ENCODE measurements at places on chromosomes 13 and 19.

GRCh38 chr19:5115771-5116202 is 146.9 kb downstream of the KDM4B start:
- no peak for DNase-seq

GRCh38 chr13:27258637-27259386 is 7.5 kb downstream of the RPL21 start:
- no peak for DNase-seq

- DNase-seq: no peak
Observed at GRCh38 chr13:98609756-98610155, 32.8 kb upstream of the STK24 start.

DNA sequence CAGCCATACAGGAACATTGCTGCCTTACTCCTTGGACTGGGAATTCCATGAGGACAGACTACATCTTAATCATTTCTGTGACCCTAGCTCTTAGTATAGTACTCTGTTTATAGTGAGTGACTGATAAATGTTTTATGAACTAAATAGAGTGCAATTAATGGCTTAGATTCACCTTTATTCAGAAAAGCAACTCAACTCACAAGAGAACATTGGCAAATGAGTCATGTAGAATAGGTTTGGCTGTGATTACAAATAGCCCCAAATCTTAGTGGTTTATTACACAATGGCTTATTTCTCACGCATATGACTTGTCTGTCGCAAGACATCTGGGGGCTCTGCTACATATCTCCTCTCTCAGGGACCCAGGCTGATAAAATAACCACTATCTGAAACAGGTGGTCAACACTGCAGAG is 121.6 kb upstream of the KL start:
- DNase-seq: no peak

- no peak for DNase-seq
Observed at GRCh38 chr13:51093574-51093973, 17.5 kb downstream of the C13orf42 start.

DNA sequence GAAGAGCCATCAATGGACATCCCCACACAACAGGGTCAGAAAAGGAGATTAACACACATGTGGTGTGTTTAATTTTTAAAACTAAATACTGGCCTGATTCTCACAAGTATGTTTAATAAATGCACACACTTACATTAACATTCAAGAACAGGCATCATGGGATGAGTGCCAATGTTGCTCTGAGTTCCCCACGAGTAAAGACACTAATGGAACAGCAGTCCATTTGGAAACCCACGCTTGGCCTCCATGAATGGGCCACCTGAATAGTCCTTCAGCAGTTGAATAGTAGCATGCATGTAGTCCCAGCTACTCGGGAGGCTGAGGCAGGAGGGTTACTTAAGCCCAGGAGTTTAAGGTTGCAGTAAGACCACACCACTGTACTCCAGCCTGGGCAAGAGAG is 195.2 kb upstream of the IPO5 start:
- no peak for DNase-seq

DNA sequence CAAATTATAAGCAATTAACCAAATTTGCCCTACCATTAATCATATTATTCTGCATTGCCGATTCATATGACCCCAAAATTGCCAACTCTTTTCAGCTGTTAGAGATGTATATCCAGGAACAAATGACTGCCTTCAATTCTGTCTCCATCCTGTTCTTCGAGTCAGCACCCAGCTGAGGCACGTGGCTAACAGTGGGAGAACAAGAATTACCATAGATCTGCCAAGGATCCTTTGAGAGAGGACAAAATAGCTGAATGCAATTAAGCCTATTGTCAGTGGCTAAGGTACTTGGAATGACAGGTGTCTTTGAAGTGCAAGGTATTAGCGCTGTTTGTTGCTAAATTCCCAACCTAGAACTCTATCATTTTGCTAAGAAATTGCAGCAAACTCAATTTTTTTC is 426.1 kb downstream of the TSHZ3 start:
- DNase-seq: no peak

GRCh38 chr19:6868351-6868750 is 19.0 kb upstream of the ADGRE1 start:
- no peak for DNase-seq

GRCh38 chr13:97140611-97141010 is 81.5 kb upstream of the MBNL2 start:
- DNase-seq: no peak

DNA sequence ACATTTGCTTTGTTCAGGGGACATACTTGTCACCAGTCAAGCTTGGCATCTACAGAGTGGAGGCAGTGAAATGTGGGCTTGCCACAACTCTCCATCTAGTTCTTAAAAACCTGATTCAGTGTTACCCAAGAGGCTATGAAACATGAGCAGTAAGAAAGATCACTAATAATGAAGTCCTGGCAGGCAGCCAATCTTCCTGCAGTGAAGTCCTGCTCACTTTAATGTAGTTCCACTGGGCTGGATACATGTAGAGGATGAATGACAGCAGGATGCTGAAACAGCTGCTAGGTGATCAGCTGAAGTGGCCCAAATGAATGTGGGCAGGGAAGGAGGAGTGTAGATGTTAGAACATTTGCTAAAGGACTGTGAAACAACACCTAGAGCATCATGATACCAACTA is 1213.1 kb downstream of the OLFM4 start:
- peak; percentile 16 for DNase-seq

DNA sequence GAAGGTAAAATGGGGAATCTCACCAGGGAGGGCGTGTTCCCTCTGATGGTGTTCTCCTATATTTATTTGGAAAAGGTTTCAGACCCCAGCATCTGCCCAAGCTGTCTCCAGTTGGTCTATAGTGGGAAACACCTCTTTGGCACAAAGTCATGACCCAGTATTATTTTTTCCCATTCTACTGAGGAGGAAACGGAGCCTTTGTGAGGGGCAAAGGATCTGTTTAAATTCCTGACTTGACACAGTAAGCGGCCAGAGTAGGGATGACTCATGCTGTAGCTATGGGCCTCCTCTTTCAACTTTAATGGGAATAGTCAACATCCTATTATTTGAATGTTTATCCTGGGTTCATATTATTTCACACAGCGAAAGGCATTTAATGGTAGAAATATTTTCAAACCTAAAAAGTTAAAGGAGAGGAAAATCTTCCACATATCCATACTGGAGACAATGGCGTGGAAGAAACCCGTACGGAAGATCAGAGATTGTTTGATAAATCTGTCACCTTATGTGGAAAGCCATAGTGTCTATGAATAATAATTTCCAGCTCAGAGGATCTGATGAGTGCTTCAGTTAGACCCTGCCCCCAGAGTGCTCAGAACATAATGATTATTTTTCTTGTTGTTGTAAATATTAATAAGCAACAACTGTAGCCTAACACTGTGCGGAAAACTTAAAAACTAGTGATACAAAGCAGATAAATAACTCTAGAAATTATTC is 126.0 kb downstream of the FOXO1 start:
- no peak for DNase-seq

- DNase-seq: no peak
Observed at GRCh38 chr19:48907671-48908070, 7.6 kb downstream of the NUCB1 start.

DNA sequence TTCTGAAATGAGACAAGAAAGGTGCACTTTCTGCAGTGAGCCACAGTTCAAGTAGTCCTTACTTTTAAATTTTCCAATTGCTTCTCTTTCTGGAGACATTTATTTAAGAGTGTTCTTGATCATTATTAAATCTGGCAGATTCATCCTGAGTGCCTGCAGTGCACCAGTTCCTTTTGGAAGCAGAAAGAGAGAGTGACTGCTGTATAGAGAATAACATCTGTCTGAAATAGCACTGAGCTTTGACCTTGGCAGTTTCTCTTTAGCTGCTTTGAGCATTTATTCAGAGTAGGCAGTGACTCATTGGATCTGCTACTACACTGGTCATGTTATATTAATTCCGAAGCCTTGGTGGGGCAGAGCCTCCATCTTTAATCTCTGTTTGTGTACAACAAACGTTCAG is 1373.7 kb downstream of the PCDH9 start:
- no peak for DNase-seq

DNA sequence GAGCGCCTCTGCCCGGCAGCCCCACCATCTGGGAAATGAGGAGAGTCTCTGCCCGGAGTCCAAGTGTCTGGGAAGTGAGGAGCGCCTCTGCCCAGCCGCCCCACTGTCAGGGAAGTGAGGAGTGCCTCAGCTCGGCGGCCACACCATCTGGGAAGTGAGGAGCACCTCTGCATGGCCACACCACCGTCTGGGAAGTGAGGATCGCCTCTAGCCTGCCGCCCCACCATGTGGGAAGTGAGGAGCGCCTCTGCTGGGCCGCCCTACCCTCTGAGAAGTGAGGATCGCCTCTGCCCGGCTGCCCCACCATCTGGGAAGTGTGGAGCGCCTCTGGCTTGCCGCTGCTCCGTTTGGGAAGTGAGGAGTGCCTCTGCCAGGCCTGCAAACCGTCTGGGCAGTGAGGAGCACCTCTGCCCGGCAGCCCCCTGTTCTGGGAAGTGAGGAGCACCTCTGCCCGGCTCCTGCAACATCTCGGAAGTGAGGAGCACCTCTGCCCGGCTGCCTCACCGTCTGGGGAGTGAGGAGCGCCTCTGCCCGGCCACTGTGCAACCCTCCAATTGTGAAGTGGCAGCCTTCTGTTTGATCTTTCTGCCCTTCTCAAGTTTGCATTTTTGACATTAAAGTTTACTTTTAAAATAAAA is 60.8 kb upstream of the CEACAM21 start:
- no peak for DNase-seq

- DNase-seq: no peak
Observed at GRCh38 chr13:98240974-98241373, 63.9 kb upstream of the RNF113B start.

GRCh38 chr13:21979161-21979806 is 308.4 kb downstream of the FGF9 start:
- no peak for DNase-seq

GRCh38 chr19:52923778-52924593 is 758 bp upstream of the ZNF888 start:
- no peak for DNase-seq

GRCh38 chr13:51451467-51452360 is 1.1 kb downstream of the INTS6 start:
- DNase-seq: peak; percentile 74

DNA sequence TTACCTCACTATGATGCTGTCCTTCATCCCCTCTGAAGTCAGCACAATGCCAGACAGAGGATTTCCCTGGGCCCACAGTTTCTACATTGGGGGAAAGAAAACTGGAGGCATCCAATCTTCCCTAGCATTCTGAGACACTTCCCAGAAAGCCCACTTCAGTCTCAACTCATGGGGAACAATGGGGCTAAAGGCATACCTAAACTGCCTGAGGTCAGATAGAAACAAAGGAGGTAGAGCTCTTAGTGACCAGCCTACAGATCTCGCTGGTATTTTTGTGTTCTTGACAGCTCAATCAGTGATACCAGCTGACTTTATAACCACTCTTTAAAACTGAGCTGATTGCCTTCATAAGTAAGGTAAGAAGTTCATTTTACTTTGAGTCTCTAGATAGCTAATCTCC is 881.0 kb upstream of the GPC6 start:
- DNase-seq: no peak

DNA sequence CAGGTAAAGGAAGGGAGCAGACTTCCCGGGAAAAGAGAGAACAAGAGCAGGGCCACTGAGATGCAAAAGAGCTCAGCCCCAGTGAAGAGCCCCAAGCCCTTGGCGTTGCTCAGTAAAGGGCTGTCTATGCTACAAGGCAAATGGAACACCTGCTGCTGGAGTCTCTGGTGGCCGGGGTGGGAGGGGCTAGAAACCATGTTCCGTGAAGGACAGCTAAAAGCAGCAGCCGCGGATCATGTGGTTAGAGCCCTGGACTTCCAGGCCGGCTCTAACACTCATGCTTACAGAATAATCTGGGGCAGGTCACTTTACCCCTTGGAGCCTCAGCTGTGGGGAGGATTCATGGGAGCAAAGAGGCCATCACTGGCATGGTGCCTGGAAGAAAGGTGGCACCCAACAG is 17.8 kb downstream of the POU2F2 start:
- no peak for DNase-seq

DNA sequence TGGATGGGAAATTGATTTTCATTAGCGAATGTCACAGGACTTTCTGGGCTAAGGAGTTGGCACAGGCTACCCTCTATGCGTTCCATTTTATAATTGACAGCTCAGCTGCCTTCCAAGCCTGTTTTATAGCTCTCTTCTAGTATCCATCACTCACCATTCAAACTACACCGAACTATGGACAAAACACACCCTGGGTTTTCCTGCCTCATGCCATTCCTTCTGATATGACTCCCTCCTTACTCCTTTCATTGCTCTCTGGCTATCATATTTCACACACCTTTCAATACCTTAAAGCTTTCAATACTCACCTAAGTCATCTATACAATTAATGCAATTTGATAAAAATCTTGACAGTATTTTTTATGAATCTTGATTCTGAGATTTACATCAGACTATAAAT is 181.3 kb downstream of the RAP2A start:
- DNase-seq: no peak

DNA sequence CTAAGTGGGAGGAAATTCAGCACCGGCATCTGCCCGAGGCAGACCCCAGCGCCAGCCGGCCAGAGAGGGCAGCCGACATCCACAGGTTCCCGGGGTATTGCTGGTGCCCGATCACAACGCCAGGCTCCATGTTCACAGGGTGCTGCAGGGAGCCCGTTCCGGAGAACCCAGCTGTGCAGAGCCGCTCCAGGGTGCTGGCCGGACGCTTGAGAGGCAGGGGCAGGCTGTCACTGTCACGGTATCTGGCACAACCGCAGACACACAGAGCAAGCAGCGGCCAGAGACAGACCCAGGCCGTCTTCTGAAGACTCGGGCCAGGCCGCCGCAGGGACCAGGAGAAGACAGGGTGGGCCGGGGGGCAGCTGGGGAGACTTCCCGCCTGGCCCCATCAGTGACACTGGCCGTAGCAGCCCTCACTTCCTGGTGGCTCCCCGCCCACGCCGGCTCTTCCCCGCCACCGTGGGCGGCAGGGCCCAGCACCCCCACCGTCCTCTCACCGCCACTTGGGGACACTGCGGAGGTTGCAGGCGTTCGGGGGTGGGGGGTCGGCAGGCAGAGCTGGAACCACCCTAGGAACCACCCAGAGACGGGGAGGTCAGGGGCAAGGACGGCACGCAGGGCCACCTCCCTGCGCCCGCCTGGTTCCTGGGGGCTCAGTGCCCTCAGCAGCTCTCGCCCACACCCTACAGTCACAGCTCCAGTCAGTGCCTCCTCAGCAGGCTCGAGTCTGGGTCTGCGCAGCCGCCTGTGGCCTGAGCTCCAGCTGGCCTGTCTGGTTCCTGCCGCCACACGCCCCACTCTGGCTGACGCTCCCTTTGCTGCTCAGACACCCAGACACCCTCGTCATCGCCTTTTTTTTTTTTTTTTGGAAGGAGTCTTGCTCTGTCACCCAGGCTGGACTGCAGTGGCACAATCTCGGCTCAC is 3.8 kb downstream of the RNF126 start:
- no peak for DNase-seq
